ENCODE measurements at places on chromosomes 3 and 15. TPM values are rescaled to one million over a fixed set of nuclear protein-coding genes. Genes with fewer than 3 reads are reported as not detected.

Gene NEK11
- 23.2 TPM for polyA plus RNA-seq

Gene TMOD3
- polyA plus RNA-seq = 60.0 TPM

Gene CALML4
- 40.6 TPM for polyA plus RNA-seq

Gene CXCR6
- 0.55 TPM for polyA plus RNA-seq

Gene RAB5A
- 70.2 TPM for polyA plus RNA-seq

- DNase-seq = no peak
Observed at GRCh38 chr3:195172896-195173295, 98.1 kb downstream of the XXYLT1 start.

- DNase-seq = no peak
Observed at GRCh38 chr3:196541684-196542445, 26.5 kb downstream of the WDR53 start.

DNA sequence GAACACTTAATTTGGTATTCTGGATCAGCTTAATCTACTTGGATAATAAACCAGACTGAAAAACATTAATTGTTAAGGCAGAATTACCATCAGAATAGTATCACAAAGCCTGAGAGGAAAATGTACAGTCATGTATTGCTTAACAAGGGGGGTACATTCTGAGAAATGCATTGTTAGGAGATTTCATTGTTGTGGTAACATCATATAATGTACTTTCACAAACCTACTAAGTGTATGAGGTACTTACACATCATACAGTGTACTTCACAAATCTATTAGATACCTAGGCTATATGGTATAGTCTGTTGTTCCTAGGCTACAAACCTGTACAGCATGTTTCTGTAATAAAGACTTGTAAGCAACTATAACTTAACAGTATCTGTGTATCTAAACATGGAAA is 68.2 kb downstream of the NBEAL2 start:
- no peak for DNase-seq

- DNase-seq = no peak
Observed at GRCh38 chr3:39978308-39978707, 168.9 kb downstream of the MYRIP start.

DNA sequence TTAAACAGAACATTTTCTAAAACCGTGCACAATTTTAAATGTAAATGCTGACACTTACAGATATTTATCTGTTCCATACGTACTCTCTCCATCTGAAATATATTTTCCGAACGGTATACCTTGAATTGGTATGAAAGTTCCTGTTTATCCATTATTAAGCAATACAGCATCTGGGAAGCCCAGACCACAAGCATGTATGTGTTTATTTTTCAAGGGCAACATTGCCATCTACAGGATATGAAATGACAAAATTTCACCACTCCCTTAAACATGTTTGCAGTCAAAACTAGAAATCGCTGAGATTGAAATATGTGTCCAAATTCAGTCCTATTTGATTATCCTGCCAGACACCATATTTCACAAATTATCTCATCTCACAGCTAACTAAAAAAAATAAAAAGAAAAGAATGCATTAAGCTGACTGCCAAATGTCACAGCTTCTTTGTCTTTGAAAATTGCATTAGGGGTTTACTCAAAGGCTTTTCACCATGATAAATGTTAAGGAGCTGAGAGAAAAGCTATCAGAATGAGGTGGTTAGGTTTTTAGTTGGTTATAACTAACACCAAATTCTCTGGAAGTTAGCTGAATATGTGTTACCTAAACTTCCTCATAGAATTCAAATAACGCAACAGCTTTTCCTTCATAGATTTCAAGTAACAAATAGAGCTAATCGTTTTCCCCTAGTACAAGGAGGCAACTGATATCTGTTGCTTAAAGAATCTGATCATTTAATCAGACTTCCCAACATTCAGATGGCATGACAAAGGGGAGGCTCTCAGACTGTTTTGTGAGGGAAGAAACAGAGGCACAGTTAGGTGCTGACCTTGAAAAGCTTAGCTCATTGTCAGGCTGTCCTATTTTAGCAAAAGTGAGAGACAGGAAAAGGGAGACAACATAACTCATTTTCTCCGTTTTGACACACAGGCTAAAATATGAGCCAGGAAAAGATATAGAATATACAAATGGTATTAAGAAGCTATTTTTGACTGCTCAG is 533.1 kb downstream of the TBL1XR1 start:
- peak; percentile 31 for DNase-seq

All from left renal pelvis (tissue), 4 donors.